ENCODE measurements at places on chromosomes 1 and 21.

- DNase-seq: no peak
Measured at GRCh38 chr1:109975718-109976117, 8.8 kb upstream of the AHCYL1 start.

- no peak for DNase-seq
Measured at GRCh38 chr1:95572002-95572401, 338.0 kb downstream of the RWDD3 start.

DNA sequence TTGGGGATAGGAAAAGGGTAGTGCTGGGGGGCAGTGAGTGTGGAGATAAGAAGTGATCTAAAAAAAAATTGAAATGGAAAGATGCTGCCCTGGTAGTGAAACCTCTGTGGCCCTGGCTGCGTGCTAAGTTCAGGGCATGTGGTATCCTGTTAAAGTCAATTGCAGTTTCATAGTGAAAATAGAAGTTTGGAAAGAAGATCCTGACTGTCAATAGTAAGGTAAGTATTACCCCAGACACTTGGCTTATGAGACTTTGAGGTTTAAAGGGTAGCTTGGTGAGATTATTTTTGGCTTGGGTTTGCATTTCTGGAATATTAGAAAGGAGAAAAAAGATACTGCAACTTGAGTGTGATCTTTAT lies 6.8 kb downstream of the ARID1A start:
- DNase-seq: no peak

DNA sequence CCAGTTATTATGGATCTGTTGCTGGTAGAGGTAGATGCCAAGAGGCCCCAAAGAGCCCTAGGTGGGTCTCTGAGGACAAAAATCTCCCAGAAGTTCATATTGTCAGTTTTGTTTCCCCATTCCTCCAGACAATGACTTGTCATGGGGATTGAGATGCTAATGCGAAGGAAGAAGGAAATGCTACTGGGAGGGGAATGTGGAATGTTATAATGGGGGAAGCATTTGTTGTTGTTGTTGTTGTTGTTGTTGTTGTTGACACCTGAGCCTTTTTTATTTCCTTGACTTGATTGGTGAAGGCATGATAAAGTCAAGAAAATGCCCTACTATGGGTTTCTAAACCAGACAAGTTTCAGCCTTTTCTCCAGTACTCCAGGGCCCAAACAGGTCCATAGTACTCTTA lies 108.9 kb downstream of the BEND5 start:
- no peak for DNase-seq

GRCh38 chr1:37146071-37146470 lies 111.8 kb upstream of the GRIK3 start:
- no peak for DNase-seq

DNA sequence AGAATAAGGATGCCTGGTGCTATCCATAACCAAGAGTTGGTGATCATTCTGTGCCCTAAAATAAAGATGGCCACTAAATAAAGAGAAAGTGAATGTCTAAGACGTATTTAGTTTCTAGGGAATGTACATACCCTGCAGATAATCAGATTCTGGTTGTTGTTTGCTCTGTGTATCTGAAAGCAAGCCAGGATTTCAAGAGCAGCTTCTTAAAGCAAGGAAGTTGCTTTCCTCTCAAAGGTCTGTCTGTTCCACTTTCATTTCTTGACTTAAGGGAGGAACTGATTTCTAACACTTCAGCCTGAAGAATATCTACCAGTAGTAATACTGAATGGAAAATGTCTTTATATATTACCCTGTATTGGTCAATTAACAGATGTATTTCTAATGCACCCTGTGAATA lies 88.8 kb downstream of the KIF1B start:
- no peak for DNase-seq

GRCh38 chr1:178121883-178122282 lies 28.0 kb downstream of the RASAL2 start:
- DNase-seq: no peak

GRCh38 chr1:159188375-159188788 lies 16.3 kb upstream of the ACKR1 start:
- no peak for DNase-seq

DNA sequence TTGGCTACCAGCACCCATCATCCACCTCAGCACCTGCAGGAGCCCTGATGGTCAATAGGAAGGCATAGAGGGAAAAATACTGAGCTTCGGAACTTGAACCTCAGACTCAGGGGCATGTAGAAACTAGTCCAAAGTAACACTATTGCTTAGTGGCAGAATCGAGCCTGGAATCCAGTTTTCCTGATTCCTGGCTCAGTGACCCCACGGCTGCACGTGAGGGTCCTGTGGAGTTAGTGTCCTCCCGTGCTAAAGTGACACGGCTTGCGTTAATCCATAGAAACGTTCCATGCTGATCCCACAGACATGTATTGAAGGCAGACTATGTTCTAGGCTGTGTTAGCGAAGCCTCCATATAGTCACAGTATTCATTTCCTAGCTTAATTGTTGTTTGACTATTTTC lies 747.0 kb upstream of the TPTE start:
- DNase-seq: no peak

DNA sequence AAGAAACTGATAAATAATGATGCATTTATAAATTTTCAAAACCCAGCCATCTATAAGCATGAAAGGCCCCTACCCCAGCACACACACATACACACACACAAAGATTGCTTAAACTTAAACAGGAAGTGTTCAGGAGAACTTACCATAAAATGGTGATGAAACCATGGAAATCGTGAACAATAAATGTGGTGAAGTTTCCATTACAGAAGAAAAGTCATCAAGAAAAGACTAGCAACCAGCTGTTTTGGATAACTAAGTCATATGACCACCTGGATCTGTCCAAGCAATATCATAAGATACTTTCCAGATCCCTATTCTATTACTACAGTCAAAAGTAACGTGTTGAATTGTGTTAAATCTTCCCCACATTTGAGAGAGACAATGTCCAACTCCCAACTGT lies 24.1 kb downstream of the RGS5 start:
- no peak for DNase-seq

GRCh38 chr1:64861611-64862010 lies 104.7 kb downstream of the JAK1 start:
- no peak for DNase-seq

- no peak for DNase-seq
Measured at GRCh38 chr1:215521279-215521678, 45.8 kb upstream of the KCTD3 start.

- DNase-seq: no peak
Measured at GRCh38 chr1:181318022-181318857, 165.1 kb upstream of the CACNA1E start.

DNA sequence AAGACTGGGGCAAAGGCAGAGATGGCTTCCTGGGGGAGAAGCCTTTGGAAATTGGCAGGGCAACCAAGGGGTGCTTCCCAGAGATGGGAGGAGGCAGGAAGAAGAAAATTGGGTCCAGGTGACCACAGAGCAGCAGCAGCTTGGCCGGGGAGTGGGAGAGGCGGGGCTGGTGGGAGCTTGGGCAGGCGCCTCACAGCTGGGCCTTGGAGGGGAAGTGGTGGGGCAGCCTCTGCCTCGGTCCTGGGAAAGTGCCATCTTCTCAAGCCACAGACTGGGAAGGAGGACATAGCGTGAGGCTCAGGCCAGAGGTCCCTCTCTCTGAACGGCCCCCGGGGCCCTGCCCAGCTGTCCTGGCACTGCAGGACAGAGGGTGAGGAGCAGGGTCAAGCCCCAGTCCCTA lies 24.0 kb upstream of the WASF2 start:
- DNase-seq: no peak

DNA sequence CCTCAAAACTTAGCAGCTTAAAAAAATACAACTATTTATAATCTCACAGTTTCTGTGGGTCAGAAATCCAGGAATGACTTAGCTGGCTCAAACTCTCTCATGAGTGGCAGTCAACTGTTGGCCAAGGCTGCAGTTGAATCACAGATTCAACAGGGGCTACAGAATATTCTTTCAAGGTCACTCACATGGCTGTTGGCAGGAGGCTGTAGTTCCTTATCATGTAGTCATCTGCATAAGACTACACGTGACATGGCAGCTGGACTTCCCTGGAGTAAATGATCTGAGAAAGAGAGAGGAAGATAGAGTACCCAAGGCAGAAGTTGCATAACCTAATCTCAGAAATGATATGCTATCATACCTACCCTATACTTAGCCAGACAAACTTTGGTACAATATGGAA lies 75.2 kb upstream of the TSPAN2 start:
- no peak for DNase-seq

DNA sequence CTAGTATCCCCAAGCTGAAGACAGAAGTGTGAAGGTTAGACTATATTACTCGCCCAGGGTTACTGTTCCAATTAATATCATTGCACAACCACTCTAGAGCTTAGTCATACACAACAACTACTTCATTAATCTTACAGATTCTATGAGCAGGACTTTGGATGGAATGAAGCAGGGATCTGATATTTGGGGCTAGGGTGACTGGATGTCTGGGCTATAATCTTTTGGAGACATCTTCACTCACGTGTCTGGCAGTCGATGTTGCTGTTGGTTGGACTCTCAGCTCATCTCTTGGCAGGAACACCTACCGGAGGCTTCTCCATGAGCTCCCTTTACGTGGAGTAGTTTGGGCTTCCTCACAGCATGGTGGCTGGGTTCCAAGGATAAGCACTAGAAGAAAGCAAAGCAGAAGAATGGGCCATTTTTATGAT lies 519.2 kb upstream of the B3GALT2 start:
- no peak for DNase-seq

GRCh38 chr1:156655904-156656516 lies 14.1 kb downstream of the BCAN start:
- DNase-seq: no peak

GRCh38 chr1:21668232-21668950 lies 766 bp downstream of the RAP1GAP start:
- no peak for DNase-seq

DNA sequence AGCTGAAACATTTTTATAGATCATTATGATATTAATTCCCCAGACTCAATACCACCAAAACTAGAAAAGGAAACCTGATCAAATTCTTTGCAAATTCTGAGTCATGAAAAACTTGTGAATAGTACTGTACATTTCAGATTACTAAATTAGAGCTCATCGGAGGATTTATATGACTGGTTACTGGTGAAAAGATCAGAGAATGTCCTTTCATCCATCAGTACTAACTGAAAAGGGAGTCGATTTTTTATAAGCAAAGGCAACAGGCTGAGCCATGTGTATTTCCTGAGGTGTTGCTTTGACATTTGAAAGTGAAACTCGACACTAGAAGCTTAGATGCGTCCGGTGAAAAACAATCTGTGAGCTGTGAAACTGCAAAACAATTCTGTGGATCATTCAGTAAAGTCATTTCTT lies 155.7 kb downstream of the TNFSF18 start:
- no peak for DNase-seq

DNA sequence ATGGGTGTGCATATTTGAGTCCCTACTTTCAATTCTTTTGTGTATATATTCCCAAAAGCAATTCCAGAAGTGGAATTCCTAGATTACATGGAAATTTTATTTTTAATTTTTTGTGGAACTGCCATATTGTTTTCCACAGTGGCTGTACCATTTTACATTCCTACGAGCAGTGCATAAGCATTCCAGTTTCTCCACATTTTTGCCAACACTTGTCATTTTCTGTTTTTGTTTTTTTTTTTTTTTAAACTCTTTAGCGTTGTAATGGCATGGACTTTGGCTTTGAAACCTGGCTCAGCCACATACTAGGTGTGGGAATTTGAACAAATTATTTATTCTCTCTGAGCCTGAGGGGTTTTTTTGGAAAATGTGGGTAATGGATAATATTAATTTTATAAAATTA lies 214.5 kb upstream of the UBE2U start:
- no peak for DNase-seq

DNA sequence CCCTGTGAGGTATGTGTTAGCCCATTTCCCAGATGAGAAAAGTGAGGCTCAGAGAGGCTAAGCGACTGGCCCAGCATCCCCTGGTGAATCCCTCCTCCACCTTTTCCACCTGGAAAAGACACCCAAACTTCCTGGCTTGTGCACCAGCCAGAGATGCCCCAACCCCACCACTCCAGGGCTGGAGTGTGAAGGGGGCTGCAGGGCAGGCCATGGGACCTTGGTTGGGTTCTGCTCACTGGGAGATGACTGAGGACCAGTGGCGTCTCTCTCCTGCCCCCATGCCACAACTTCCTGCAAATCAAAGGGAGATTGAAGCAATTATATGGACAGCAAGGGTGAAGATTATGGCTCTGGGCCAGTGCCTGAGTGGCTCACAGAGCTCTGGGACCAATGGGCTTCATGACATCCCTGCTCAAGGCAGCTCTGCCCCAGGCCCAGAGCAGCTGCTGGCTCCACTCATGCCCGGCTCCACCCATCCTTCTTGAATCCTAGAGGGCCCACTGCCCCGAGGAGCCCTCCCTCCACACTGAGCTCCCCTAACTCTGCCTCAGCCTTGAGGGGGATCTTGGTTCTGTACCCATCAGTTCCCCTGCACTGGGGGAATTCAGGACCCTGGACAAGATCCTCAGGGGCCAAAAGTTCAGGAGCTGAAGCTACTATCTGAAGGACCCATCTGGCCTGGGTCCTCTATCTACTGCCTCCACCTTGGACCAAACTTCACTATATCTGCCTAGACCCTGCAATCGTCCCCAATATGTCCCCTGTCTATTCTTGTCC lies 416.9 kb downstream of the PTPRU start:
- DNase-seq: no peak

DNA sequence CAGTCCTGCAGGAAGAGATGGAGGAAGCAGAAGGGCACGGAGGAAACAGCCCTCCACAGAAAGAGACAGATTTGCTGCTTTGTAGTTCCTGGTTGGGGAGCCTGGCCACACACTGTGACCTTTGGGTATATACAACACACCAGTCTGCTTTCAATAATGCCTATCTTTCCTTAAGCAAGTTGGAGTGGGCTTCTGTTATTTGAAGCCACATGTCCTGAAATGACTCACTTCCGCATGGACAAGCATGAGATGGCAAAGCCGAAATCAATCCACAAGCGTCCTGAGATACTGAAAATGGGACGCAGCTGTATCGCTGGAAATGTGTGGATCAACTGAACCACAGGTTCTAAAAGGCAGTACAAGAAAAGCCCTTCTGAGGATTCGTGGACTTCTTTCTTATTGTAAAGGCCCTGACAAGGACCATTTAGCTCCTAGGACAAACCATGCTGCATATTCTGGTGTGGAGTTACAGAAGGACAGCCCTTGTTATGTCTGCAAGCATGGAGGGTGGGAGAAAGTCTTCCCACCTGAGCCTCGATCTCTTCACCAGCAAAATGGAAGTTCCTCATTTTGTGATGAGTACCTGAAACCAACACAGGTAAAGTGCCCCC lies 22.7 kb upstream of the FHAD1 start:
- no peak for DNase-seq

DNA sequence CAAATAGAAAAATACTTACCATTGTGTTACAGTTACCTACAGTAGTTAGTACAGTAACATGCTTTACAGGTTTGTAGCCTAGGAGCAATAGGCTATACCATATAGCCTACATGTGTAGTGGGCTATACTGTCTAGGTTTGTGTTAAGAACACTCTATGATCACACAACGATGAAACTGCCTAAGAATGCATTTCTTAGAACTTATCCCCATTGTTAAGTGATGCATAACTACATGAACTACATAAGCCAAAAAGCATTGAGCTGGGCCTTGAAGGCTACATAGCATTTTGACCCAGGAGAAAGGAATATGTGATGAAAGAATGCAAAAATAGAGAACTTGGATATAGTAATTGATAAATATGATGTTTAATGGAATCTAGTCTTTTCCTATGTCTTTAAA lies 46.4 kb upstream of the JUN start:
- DNase-seq: no peak

GRCh38 chr1:202090994-202091393 lies 31.7 kb upstream of the GPR37L1 start:
- no peak for DNase-seq

All from NCI-H524 treated with DMSO at 0.1 percent for 48 hours (cell line).